T follicular helper cell (primary cell): ENCODE measurements at places on chromosomes 12 and 14.

DNA sequence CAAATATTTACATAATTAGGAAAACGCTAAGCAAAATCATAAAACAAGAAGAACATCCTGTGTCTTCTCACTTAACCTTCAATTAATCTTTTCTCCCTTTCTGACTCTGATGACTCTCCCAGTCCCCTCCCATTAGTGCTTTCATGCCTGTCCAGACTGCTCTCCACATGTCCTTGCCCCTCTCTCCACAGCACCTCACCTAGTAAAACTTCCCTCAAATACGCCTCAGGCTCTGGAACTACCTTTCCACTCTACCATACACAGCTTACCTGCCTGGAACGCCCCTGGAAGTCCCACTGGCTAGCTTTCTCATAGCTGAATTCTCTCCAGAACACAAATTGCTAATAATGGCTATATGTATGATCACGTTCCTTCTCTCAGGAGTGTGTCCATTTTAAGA lies 44.7 kb downstream of the SLC5A8 start:
- no peak for DNase-seq

DNA sequence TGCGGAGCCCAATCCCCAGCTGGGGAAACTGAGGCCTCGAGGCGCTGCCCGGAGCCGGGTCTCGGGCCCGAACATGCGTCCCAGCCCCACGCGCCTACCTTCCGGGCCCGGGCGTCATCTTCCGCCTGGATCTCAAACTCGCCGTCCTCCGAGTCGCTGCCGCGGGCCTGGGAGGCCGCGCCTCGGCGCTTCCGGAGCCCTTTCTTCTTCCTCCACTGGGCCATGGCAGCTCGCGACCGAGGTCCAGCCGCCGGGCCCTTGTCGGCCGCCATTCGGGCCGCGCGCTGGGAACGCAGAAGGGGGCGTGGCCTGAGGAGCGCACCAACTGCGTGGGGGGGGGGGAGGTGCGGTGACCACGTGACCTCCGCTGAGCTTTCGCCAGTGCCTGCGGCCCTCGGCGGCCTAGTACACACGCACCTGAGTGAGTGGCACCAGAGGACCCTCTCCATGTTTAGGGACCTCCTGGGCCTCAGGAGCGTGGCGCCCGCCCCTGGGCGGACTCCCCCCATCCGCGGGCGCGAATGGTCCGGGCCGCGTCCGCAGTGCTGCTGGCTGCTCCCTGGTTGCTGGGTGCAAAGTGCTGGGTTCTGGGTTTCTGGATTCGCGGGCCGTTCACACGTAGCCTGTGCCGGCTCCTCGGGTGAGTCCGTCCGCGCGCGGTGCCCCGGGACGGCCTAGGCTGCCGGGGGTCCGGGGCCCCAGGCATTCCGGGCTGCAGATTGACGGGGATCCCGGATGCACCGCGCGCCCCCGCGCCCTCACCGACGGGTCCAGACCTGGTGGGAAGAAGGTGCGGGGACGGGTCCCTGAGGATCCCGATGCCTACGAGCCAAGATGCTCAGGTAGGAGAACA lies at the start of the genes DDX54 and RITA1:
TSS of gene DDX54 (minus strand) at position 299 of the 853 bp plus-strand sequence. CDS start at position 272, 27 bp downstream.
TSS of gene RITA1 (plus strand) at position 542 of the 853 bp plus-strand sequence. CDS start 1,026 bp downstream, outside the sequence.
- DNase-seq = peak; percentile 65

DNA sequence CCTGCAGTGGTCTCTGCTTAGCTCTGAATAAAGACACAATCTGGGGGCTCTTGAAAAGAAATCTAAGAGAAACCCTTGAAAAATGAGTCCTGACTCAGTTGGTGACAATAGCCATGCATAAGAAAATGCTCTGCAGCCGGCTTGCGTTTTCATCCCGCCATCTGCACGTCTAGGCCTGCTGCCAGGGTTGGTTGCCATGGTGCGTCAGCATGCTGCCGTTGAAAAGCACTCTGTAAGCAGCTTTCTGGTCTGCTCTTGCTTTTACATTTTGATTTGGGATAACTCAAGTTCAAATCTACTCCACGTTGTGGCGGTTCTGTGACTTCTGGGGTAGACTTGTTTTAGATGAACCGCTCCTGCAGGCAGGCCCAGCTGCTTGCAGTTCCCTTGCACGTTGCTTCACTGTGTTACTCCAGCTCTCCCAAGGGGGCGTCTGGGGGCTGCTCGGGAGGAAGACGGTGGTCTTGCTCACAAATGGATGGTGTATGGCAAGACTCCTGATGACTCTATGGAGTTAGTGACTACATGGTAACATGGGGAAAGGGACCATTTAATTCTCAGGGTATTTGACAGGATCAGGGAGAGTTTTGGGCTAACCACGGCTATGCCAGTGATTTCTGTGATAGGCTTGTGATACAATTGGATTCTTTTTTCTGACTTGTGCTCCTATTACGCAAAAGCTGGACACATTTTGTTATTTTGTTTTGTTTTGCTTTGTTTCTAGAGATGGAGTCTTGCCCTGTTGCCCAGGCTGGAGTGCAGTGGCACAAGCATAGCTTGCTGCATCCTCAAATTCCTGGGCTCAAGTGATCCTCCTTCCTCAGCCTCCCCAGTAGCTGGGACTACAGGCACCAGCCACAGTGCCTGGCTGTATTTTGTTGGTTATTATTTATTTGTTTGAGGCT lies 15.8 kb downstream of the WNT5B start:
- DNase-seq = no peak

GRCh38 chr12:53292426-53292825 lies 2.9 kb upstream of the PFDN5 start:
- DNase-seq = no peak

DNA sequence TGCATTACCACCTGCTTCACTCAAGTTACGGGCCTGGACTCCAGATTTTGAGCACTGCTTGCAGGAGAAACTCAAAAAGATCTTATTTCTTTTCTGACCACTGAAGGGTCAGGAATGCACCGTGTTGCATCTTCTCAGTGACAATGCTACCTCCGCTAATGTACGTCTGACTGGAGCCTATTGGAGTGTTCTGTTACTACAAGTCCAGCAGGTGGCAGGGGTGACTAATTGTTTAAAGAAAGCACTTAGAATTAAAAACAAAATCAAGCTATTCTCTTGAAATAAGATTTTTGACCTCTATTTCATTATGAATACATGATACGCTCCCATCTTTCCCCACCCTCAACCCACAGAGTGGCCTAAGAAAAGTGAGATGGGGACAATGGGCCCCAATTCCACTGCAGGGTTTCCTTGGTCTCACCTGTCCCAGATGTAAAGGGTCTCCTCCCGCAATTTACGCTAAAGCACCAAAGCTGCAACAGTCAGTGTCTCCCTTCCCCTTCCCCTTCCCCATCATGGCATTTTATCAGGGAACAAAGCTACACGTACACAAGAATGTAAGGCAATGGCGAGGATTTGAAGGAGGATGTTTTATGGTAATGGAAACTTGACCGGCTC lies 2.2 kb downstream of the TBPL2 start:
- no peak for DNase-seq

DNA sequence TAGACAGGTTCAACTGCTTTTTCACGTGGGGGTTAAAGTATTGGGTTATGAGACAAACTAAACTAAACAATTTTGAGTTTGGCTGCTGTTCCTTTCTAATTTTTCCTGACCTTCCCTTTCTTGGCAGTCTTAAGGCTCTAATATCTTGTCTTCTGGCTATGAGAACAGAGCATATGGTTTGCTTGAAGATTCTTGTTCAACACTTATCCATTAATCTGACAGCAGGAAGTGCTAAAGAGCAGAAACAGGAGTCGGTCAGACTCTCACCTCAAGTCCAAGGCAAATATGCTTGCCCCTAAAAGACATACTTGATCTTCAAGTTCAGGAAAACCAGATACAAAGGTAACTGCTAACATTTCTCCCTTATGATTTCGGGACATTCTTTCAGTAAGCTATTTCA lies 52.6 kb upstream of the KCNJ8 start:
- no peak for DNase-seq

DNA sequence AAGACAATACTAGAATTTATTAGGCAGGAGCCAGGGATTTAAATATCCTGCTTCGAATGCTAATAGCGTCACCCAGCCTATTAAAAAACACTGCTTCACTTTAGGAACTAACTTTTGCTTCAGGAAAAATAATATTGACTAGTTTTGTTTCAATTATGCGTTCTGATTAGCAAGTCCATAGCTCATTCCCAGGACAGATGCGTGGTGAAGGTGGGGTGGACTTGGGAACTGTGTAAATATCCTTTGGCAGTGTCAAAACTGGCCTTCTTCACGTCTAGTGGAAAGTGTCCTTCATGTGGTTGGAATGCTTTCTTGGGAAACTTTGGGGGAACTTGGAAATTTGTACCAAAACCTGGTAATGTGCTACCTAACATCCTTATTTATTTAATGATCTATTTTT lies 474.8 kb upstream of the NOVA1 start:
- DNase-seq = no peak

GRCh38 chr12:10740182-10740581 lies 17.1 kb upstream of the YBX3 start:
- no peak for DNase-seq

DNA sequence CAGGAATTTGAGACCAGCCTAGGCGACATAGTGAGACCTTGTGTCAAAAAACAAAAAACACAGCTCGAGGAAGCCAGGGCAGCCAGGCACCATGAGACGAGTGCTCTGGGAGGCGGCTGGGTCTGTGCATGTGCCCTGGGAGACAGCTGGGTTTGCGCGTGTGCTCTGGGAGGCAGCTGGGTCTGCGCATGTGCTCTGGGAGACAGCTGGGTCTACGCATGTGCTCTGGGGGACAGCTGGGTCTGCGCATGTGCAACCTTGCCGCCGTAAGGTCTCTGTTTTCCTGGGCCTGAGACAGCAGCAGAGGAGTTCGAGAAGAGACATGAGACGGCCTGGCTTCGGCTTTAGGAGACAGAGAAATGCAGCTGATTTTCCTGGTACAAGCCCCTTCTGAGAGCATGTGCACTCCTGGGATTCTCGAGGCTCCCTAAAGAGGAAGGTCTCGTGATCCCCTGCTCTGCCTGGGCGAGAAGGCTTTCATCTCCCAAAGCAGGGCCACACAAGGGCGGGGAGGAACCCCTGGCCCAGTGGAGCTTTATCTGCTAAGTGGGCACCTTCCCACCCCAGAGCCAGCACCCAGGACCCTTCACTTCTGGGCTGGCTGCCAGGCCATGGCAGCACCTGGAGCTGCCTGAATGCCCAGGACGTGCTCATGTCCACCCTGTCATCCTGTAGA lies 3.5 kb upstream of the BDKRB1 start:
- no peak for DNase-seq

DNA sequence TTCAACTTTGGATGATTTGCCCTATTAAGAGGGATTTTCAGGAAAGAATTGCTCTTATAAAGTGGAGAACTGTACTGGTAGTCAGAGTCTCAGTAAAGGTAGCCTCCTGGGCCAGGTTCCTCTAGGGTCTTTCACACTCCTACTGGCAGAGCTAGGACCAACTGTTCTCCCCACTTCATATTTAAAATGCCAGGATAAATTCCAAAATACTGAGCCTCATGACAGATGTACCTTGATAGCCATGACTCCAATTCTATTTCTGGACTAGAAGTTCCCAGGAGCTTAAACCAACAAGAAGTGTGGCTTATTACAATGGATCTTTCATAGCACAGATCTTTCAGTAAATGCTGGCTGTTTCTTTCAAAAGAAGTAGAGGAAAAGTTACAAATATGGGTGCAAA lies 126.5 kb downstream of the C12orf75 start:
- no peak for DNase-seq

DNA sequence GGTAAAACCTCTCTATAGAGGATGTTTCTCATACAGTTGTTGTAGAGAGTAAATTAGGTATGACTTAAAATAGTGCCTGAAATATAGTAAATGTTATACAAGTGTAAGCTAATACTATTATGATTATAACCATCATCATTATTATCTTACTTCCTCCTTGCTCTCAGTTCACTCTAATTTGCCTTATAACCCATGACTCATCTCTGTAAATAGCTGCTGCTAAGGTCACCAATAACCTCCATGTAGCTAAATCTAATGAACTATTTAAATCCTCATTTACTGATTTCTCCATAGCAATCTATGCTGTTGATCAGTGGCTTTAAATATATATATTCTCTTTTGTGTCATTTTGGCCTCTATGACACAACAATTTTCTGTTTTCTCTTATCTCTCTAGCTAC lies 109.6 kb downstream of the RMST start:
- no peak for DNase-seq

GRCh38 chr12:48861111-48861510 lies 4.6 kb downstream of the RND1 start:
- no peak for DNase-seq

- DNase-seq = no peak
Measured at GRCh38 chr12:87270919-87271318, 758.3 kb downstream of the C12orf50 start.
